Ovary (tissue), 10 donors: ENCODE measurements at places on chromosomes 3 and 15. TPM values are rescaled to one million over a fixed set of nuclear protein-coding genes. Genes with fewer than 3 reads are reported as not detected.

GRCh38 chr3:34862456-34862855, 776.9 kb upstream of the ARPP21 start:
- DNase-seq: no peak

DNA sequence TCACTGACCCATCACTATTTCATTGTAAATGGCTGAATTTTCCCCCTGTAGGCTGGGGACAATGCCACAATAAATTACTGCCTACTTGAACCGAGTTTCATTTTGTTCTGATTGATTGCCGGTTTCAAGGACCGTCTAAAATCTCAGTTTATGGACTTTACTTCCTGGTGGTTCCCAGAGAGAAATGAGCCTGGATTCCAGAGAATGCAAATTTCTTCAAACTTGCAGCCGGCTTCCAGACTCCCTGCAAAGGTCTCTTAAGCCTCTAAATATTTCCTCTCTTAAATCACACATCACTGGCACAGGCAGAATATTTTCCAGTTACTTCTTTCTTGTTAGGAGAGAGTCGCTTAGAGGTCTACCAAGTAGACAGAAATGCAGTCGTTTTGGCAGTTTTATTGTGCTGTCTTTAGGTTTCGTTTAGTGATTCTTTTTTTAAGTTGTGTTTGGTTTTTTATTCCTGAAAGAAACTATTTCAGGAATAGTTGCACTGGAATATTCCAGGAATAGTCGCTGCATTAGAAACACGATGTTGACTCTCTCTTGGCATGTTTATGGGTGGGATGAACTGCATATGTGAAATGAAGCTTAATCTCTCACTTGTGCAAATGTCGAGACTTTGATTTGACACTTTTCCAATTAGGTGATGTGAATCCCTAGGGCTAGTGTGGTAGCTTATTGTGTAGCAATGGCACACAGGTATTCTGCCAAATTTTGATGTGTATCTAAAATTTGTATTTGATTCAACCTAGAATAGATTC, 284.1 kb upstream of the NR2E3 start:
- DNase-seq: no peak

DNA sequence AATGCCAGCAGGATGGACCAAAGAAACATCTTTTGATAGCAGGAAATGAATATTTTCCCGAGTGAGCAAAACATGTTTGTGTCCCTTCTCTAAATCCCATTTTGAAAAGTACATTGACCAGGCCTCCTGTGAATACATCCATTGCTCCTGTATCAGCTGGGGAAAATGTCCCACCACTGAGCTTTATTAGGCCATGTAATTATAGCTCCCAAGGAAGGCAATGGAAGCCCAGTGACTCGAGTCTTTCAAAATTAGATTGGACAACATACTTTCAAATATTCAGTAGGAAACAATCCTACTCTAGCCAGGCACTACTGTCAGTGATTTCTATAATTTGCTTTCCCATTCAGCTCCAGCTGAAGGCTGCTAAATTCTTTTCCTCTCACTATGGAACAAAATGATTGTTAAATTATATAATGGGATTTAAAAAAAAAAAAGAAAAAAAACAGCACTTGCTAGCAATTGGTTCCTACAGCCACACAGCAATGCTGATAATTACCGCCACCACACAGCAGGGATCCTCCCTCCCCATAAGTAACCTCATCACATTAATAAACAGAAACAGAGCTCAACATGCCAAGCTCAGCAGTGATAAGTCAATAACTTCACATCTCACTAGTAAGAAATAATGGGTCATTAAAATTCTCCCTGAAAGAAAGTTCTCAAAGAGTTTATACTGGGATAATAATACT, 172.4 kb upstream of the SLC2A2 start:
- no peak for DNase-seq

GRCh38 chr3:50885070-50885850, 210.5 kb downstream of the DOCK3 start:
- DNase-seq: no peak

DNA sequence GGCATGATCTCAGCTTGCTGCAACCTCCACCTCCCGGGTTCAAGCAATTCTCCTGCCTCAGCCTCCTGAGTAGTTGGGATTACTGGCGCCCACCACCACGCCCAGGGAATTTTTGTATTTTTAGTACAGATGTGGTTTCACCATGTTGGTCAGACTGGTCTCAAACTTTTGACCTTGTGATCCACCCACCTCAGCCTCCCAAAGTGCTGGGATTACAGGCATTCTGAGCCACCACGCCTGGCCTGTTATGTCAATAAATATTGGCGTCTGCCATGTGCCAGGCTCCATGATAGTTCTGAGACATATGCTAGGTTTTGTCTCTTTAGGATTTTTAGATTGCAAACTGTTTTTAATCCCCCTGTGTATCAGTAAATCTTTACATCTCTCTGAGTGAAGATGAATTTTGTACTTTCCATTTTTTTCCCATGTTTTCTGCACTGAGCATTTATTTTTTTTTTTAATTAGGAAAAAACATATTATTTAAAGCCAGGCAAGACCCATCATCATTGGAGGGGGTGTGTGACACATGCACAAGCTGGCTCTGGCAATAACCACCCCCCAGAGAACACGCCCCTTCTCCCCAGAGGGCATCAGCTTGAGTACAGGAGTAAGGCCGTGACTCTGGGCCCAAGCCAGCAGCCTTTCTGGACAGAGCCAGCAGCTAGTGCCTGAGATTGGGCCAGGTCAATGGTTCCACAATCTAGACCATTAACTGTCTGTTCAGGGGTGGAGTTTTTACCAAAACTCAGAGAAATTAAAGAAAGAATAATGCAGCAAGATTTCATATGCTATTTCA, 51.0 kb upstream of the ATP1B3 start:
- DNase-seq: no peak

GRCh38 chr3:89353465-89353864, 246.0 kb downstream of the EPHA3 start:
- DNase-seq: no peak

DNA sequence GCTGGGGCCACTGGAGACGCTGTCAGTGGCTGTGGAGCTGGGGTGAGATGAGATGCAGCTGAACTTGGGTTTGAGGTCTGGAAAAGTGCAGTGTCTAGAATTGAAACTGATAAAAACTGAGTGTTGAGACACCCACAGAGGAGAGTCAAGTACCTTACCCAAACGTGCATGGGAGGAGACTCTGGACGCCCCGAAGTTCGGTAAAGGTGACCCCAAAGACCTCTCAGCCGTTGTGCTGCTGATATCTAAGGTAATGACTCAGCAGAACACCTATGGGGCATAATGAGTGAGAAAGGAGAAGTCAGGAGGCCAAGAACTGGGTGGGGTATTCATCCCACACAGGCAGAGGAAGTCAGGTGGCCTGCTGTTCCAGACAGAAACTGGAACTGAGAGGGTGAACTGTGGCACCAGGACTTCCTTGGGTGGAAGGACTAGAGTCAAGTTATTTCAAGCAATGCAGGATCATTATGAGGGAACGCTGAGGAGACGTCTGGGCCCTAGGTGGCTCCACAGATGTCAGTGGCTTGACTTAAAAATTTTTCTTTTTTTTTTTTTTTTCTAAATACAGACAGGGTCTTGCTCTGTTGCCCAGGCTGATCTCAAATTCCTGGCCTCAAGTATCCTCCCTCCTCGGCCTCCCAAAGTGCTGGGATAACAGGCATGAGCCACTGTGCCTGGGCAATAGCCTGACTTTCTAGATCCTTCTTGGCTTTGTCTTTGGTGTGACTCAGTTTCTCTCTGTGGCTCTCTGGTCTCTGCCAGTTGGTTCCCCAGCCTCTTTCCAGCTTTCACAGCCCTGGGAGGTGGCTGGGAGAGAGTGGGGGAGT, 67.6 kb upstream of the GCNT3 start:
- no peak for DNase-seq

DNA sequence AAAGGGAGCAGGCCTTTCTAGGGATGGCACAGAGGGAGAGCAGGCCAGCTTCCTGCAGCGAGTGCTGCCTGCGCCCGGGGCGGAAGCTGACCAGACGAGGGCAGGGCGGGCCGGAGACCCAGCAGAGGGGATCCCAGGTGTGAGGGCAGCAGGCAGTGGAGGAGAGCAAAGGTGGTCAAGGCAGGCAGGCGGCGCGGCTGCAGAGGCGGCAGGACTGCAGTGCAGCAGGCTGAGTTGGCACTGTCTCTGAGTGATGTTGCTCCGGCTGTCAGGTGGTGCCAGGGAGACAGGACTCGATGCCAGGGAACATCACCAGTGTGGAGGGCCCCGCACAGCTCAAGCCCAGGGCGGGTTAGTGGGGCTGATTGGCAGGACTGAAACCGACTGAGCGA, 22.3 kb upstream of the PLXNA1 start:
- DNase-seq: peak; percentile 42

- DNase-seq: no peak
These were observed 637.7 kb upstream of the TBL1XR1 start for GRCh38 chr3:177835008-177835407.

DNA sequence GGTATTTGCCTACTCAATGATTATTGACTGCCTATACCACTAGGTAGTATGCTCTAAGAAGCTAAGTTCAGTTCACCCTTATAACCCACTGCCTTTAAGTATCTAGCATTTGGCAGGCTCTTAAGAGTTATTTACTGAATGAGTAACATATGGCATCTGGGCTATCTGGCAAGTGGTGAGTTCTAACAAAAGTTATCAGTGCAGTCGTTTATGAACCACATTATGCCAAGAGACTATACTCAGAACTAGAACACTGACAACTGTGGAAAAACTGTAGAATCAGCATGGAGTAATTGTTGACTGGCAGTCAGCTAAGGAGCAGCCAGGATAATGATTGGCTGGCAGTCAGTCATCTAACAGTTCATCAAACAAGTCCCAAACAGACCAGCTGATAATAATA, 25.8 kb downstream of the RAF1 start:
- DNase-seq: no peak

GRCh38 chr15:60721707-60722106, 242.8 kb upstream of the ICE2 start:
- DNase-seq: no peak

DNA sequence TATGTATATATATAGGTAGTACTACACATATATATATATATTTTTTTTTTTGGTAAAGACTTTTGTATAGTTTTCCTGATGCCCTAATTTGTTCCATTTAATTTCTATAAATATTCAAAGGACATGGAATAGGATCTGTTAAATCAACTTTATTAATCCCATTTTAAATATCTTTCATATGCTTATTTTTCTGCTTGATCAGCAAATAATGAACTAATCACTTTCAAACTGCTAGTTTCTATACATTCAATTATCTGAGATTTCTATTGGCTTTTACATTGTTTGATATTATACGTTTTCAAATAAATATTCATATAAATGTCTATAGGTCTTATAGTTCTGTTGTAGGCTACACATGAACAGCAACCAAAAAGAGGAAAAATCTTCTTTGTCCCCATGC, 21.7 kb downstream of the ZXDC start:
- DNase-seq: no peak

- no peak for DNase-seq
These were observed 23.2 kb downstream of the ERICH6 start for GRCh38 chr3:150680562-150680961.

- no peak for DNase-seq
These were observed 600.2 kb upstream of the GRM7 start for GRCh38 chr3:6260551-6261191.

DNA sequence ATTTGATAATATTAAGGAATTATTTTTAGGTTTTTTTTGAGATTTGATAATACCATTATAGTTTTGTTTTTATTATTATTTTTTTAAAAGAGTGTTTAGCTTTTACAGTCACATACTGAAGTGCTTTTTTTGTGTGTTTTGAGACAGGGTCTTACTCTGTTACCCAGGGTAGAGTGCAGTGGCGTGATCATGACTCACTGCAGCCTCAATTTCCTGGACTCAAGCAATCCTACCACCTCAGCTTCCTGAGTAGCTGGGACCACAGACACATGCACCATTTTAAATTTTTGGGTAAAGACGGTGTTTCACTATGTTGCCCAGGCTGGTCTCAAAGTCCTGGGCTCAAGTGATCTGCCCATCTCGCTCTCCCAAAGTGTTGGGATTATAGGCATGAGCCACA, 73.0 kb downstream of the SUMF1 start:
- no peak for DNase-seq

GRCh38 chr3:99111235-99111634, 209.7 kb upstream of the DCBLD2 start:
- no peak for DNase-seq

GRCh38 chr3:18946524-18946923, 201.8 kb upstream of the KCNH8 start:
- no peak for DNase-seq

DNA sequence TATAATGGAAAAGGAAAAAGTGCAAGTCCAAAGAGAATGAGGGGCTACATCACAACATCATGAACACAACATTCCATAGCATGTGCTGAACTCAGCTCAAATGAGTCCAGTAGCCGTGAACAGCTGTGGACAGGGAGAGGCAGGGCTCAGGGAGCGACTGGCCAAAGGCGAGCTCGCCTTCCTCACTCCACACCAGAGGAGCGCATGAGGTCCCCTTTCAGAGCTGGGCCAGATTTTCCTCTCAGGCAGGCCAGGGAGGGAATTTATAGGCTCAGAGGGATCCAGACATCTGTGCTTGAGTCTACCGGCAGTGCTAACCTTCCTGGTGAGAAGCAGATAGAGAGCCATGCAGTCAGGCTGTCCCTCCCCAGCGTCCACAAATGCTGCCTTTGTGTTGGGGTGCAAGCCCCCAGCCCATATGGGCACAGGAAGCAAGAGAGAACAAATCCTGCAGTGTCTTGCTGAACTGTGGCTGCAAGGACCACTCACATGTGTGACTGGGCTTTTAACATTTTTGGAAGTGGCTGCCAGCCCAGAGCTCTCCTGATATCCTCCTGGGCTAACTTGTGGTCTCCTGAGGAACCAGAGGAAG, 32.5 kb downstream of the ARHGEF3 start:
- no peak for DNase-seq

- DNase-seq: no peak
These were observed 951 bp downstream of the TARS3 start for GRCh38 chr15:101723171-101723873.

DNA sequence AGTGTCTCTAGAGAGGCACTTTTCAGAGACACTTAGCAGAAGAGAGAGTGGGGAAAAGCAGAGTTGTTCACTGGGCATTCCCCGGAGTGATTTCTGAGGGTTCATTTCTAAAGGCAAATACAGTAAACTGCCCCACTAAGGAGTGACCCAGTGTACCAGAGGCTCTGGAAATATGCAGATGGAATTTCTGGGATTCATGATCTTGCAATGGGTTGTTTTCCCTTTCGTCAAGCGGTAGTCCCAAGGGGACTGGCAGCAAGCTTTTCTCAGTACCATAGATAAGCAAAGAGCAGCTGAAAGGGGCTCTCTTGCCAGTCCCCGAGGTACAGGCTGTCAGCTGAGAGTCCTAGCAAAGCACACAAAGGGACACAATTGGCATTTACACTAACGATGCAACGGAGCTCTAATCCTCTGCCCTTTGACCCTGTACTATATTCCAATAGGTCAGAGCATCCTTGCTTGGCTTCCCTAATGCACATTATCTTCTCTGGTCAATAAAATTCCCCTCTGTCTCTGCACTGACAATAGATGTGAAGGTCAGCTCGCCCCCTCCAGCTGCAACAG, 155.6 kb downstream of the SEMA6D start:
- no peak for DNase-seq

GRCh38 chr15:23570486-23570885, 5.0 kb downstream of the MKRN3 start:
- no peak for DNase-seq

Gene MYO1E
- 27.3 TPM for total RNA-seq

Gene ACP3
- total RNA-seq: 0.33 TPM

Gene CMTM6
- total RNA-seq: 24.6 TPM

Gene FBXL2
- total RNA-seq: 19.3 TPM

Gene ITIH4
- 8.4 TPM for total RNA-seq

Gene SLC2A2
- 0.18 TPM for total RNA-seq

Gene PTH1R
- total RNA-seq: 12.3 TPM
